ENCODE measurements at places on chromosomes 13 and 19.

DNA sequence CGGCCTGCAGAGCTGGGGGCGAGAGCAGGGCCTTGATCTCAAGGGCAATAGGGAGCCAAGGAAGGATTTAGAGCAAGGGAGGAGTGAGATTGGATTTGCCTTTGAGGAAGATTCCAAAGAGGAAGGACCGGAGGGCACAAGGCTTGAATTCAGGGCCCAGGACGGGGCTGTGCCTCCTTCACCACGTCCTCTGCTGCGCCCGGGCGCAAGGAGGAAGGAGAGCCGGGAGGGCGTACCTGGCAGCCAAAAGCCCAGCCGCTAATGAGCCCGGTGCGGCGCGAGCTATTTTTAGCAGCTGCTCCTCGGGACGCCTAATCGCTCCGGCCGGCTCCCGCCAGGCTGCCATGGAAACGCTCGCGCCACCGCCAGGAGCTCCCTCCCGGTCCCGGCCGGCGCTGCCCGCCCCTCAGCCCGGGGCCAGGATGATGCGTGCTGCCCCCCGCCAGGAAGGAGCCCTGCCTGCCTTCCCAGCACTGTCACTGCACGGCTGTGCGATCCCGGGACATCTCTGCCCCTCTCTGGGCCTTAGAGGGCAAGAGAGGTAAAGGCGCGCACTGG is 31.3 kb downstream of the TINCR start:
- no peak for DNase-seq

- no peak for DNase-seq
These were observed 59.7 kb upstream of the TMTC4 start for GRCh38 chr13:100734194-100734720.

DNA sequence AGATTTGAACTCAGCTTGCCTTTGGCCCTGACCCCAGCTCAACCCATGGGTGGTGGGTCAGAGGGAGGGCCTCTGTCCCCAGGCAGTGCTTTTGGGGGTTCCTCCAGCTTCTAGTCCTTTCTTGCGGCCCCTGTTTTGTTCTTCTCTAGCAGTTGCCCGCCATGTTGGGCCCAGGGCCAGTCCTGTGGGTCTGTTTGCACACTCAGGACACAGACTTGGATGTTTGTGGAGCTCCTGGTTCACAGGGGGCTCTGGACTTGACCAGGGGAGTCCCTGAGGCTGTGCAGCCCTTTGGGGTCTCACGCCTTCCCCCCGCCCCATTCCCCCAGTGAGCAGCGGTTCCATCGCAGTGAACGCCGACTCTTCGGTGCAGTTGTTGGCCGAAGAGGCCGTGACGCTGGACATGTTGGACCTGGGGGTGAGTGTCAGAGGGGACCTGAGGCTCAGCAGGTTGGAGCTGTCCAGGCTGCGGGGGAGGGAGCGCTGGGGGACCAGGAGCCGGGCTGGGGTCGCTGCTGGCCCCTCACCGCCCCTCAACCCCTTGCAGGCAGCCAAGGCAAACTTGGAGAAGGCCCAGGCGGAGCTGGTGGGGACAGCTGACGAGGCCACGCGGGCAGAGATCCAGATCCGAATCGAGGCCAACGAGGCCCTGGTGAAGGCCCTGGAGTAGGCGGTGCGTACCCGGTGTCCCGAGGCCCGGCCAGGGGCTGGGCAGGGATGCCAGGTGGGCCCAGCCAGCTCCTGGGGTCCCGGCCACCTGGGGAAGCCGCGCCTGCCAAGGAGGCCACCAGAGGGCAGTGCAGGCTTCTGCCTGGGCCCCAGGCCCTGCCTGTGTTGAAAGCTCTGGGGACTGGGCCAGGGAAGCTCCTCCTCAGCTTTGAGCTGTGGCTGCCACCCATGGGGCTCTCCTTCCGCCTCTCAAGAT is 2.5 kb downstream of the ATP5F1D start:
- peak; percentile 69 for DNase-seq

DNA sequence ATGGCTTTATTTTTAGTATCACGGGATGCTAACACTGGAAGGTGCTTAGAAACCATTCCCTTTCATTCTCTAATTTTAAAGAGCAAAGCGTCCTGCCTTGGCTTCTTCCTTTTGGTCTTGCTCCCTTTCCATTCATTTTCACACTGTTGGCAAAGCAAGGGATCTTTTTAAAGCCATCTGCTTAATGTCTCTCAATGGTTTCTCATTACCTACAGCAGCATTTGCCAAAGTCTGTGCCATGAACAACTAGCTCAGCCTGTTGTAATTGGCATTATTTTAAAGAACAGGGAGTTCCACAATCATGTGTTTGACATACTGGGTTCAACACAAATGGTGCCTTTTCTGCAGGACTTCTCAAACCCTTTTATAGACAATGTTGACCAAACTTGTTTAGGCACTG is 444.3 kb downstream of the GPC6 start:
- DNase-seq: no peak

DNA sequence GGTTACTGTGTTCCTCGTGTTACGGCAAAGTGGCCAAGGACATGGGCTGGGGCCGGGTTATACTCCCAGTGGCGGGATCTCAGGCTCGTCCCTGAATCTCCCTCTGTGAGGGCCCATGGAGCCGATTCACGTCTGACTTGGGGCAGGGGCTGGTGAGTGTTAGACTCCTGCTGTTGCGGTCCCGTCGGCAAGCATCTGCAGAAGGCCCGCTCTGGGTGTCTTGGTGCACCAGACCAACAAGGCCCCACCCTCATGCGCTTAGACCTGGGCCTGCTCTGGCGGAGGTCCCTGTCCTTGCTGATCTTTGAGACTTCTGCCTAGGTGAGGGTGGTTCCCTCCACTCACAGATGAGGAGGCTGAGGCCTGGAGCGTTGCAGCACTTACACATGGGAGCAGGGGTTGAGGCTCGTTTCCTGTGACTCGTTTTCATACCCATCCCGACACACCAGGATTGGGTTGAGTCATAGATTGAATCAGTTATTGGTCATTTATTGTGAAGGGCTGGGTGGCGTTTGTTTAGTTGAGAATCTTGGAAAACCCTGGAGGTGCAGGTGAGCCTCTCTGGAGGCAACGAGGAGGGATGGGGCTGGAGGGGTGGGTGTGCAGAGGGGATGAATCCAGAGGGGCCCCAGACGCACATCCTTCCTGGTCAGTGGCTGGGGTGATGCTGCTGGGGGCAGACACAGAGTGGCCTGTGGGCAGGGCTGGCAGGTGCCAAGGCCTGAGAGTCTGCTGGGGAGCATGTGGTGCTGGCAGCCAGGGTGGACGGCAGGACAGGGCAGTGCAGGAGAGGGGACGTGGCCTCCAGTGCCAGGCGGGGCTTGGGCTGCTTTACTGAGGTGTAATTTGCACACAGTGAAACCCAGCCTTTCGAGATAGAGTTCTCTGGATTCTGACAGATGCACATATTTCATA is 4.6 kb downstream of the EPN1 start:
- no peak for DNase-seq

DNA sequence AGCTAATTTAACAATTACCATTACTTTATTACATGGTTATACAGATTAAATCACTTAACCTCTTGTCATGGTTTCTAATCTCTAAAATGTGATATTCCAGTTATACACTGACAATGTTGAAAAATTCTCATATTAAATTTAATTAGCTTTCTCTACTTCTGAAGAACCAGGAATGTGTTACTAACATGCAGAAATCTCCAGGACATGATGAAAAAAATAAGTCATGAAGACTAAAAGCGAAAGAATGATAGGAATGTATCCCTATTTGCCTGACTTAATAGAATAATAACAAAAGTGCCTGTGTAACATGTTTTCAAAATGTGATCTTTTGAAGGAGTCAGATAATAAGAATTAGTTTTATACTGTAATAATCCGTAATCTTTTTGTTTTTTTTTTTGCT is 2823.7 kb upstream of the PCDH20 start:
- DNase-seq: no peak

- no peak for DNase-seq
These were observed 24.1 kb upstream of the TRIM13 start for GRCh38 chr13:49972709-49973108.

DNA sequence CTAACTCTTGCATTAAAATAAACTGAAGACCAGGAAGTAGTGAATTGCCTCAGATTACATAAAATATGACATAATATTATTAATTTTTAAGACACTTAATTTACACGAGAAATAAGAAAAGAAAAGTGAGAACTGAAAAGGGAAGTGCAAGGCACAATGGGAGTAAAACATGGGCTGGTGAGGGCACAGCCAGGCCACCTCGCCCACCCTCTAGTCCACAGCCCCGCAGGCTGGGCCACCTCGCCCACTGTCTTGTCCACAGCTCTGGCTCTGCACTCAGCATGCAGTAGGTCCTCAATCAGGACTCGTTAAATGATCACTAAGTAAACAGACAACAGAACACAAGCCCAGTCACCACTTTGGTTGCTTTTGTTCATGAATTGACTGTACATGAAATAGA is 67.8 kb upstream of the ARHGEF7 start:
- DNase-seq: no peak

GRCh38 chr13:19059016-19059780 is 122.4 kb downstream of the TUBA3C start:
- no peak for DNase-seq

DNA sequence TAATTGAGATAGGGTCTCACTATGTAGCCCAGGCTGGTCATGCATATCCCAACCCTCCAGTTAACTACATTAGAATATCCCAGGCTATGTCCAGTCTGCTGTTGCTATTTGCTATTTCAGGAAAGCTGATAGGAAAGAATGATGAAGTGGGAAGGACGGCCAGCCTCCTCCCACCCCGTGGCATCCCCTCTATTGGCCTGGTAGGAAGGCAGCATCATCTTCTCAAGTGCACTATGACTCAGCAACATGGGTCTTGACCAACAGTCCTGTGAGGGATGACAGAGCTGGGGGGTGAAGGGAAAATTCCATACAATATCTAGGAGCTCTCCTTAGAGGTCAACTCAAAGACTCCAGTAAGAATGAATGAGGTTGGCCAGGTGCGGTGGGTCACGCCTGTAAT is 48.0 kb upstream of the ABCC4 start:
- no peak for DNase-seq

- no peak for DNase-seq
These were observed 204.2 kb downstream of the DCLK1 start for GRCh38 chr13:35926859-35927530.

DNA sequence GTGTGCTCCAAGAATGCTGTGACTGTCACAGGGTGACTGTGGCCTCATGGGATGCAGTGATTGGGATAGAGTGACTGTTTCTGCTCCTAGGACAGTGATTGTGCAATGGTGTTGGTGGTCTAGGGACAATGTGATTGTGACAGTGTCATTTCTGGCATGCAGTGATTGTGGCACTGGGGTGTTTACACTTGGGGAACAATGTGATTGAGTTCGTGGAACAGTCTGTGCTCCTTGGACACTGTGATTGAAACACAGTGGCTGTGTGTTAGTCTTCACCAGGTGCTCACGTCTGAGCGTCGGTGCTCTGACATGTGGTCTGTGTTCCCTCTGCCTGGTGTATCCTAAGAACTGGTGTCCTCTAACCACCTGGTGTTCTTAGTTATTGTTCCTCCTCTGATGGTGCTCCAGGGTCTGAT is 1.7 kb downstream of the PDE4A start:
- no peak for DNase-seq

- no peak for DNase-seq
These were observed 625 bp downstream of the FBXL12 start for GRCh38 chr19:9818175-9818733.

- DNase-seq: no peak
These were observed 420 bp downstream of the ECH1 start for GRCh38 chr19:38831142-38831605.

DNA sequence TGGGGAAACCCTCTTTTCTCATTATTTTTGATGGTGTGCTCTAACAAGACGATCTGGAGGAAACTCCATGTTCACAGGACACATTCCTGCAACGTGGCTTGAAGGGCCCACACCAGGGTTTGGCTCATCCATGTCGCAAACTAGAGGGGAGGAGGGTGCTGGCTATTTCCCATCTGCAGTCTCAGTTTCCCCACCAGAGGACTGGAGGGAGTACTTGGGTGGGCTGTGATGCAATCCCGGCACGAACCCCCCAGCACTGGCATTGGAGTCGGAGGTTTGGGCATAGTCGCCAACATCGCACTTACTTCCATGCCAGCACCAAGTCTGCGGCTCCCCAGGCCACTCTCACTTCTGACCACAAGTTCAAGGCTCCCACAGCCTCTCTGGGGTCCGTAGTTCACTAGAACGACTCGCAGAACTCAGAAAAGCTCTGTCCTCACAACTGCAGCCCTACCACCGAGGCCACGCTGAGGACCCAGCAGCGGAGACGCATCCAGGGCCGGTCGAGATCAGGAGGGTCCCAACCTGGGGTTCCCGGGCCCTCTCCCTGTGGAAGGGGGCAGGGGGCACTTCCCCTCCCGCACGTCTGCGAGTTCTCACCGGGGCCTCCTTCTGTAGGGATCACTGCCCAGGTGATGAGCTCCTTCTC is 165.6 kb upstream of the SOX1 start:
- no peak for DNase-seq

GRCh38 chr13:82447416-82448077 is 1434.7 kb downstream of the SLITRK1 start:
- no peak for DNase-seq

DNA sequence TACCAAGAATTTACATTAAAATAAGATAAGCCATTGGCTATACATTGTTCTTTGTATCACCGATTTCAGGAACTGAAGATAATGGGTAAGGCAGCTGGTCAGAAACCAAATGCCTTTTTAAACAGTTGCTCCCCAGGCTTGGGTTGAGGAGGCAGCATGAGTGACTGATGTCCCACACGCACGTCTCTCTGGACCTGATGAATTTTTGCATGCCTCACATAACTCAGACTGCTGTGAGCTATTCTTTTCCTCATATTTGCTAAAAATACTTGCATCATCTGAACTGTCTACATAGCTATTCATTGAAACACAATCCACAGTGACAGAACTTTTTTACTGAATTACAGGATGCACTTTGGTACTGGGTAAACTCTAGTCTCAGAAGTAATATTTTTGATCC is 123.6 kb upstream of the MAB21L1 start:
- DNase-seq: no peak

DNA sequence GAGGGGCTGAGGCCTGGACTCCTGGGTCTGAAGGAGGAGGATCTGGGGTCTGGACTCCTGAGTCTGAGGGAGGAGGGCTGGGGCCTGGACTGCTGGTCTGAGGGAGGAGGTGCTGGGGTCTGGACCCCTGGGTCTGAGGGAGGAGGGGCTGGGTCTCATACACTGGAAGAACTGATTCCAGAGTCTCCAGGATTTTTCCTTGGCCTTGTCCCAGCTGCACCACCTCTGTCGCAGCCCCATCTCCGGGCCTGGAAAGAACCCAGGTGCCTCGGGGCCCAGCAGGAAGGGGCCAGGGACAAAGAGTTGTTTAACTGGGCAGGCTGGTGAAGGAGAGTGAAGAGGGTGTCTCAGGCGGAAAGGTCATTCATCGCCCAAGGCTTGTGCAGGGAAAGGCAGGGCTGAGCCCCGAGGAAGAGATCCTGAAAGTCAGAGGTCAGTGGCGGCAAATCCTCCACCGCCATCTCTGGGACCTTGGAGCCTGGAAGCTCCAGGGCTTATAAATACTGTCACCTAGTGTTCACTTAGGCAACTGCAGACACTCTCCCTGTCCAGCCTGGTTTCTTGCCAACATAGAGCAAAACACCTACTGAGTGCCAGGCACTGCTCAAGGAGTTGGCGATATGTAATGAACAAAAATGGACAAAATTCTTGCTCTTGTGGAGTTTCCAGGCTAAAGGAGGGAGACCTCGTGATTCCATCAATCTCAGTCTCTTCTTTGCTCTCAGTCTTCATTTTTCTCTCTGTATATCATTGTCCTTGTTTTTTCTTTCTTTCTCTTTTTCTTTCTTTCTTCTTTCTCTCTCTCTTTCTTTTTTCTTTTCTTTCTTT is 4.4 kb upstream of the KCNN4 start:
- no peak for DNase-seq

GRCh38 chr19:4030981-4031380 is 23.4 kb downstream of the PIAS4 start:
- no peak for DNase-seq
